ENCODE measurements at places on chromosomes 5 and 9. TPM values are rescaled to one million over a fixed set of nuclear protein-coding genes. Genes with fewer than 3 reads are reported as not detected.
A peak's percentile ranks its signal among the peaks of the same experiment; 100 is the strongest.

- DNase-seq: no peak
Observed at GRCh38 chr5:32584646-32585045, 711 bp upstream of the SUB1 start.

DNA sequence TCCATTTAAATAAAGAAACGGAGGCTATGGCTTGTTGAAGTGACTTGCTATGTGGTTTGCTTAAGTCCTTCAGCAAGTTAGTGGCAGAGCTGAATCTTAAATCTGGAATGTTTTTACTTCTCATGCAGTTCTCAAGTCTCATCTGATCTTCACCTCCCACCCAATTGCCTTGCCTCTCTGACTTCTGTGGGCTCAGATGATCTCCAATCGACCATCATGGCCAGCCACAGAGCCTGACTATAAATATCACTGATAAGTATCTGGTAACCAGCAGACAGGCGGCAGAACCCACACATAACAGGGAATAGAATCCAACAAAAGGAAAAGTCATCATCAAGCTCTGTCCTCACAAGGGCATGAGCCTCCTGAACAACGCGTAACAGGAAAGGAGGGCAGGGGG lies 149.9 kb downstream of the FAM114A2 start:
- no peak for DNase-seq

- DNase-seq: no peak
Observed at GRCh38 chr5:94632024-94632423, 13.6 kb downstream of the SLF1 start.

ZNF883 gene
- 2.4 TPM for total RNA-seq

NUDT2 gene
- 23.0 TPM for total RNA-seq

DNA sequence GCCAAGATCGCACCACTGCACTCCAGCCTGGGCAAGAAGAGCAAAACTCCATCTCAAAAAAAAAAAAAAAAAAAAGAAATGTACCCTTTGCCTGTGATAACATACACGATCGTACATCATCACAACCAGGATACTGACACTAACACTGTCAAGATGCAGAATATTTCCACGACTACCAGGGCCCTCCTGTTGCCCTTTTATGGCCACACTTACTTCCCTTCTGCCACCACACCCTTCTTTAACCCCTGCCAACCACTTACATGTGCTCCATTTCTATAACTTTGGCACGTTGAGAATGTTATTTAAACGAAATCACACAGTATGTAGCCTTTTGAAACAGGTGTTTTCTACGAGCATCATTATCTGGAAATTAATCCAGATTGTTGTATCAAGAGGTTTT lies 69.0 kb upstream of the OTULINL start:
- DNase-seq: no peak

ANKRD18B gene
- 2.0 TPM for total RNA-seq

GRCh38 chr9:77981332-77981731 lies 50.3 kb downstream of the GNAQ start:
- peak; percentile 81 for DNase-seq

- DNase-seq: no peak
Observed at GRCh38 chr5:75513841-75514240, 2.1 kb downstream of the POLK start.

DNA sequence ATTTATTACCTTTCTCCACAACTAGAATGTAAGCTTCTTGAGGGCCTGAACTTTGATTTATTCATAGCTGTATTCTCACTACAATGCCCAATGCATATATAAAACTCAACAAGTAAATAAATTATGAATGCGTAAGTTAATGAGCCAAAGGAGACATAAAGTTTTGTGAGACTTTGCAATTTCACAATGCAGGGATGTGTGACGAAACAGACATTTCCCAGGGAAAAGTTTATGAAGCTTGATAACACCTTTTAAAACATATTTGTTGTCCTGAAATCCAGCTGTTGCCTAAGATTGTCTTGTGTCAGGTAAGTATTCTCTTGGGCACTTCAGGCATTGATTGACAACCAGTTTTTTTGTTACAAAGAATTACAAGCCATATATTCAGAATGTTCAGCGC lies 800.1 kb downstream of the BRINP1 start:
- no peak for DNase-seq

DNA sequence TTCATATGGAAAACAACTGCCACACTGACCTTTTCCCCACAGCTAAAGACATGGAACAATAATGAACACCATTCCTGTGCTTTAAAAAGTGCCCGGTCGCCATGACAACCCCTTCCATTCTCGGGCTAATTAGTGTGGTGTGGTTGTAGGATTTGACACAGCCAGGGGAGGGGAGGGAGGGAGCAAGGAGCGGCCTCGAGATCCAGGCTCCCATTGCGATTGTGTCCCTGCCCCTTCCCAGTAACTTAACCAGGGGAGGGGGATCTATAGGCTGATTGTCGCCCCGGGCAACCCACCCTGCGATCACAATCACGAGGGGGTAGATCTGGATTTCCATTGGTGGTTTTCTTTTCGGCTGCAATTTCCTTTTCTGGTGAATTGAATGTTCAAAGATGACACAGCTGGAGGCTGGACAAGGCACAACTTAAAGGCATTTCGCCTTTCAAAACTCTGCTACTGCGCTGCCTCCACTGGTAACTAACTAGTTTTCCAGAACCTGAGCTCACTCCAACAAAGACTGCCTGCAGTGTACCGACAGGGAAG lies 96.7 kb upstream of the RETREG1 start:
- no peak for DNase-seq

RNF183 gene
- total RNA-seq: not detected

DNA sequence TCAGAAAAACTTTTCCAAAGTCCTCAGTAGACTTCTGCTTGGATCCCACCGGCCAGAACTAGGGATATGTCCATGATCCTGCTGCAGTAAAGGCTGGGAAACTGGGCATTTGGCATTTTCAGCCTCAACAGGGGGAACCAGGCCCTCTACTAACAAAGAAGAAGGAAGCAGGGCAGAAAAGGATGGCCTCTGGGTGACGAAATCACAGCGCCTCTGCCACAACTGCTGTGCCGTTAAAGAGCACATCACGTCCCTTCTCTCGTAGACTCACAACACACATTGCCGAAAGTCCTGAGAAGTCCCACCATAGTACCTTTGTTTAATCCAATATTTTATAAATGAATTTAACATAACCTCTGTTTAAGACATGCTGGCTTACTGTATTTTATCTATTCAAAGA lies 10.4 kb upstream of the AFAP1L1 start:
- DNase-seq: peak; percentile 72

DNA sequence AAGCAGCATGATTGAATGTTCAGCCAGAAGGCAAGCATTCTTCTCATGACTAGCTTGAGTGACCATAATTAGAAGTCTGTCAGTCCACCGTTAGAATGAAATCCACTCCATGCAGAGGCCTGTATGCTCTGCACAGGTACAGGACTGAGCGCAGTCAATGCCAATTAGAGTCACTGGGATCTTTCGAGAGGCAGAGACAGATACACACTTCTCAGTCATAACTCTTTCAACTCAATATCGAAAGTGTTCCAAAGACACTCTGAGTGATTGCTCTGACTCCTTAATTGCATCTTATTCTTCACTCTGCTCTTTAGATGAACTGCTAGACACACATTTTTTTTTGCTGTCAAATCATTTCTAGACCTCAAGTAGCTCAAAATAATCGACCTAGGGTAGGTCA lies 203.6 kb downstream of the GABRB2 start:
- DNase-seq: no peak

GRM6 gene
- total RNA-seq: not detected

GRCh38 chr9:121598167-121598964 lies 53.1 kb upstream of the DAB2IP start:
- peak; percentile 85 for DNase-seq

DNA sequence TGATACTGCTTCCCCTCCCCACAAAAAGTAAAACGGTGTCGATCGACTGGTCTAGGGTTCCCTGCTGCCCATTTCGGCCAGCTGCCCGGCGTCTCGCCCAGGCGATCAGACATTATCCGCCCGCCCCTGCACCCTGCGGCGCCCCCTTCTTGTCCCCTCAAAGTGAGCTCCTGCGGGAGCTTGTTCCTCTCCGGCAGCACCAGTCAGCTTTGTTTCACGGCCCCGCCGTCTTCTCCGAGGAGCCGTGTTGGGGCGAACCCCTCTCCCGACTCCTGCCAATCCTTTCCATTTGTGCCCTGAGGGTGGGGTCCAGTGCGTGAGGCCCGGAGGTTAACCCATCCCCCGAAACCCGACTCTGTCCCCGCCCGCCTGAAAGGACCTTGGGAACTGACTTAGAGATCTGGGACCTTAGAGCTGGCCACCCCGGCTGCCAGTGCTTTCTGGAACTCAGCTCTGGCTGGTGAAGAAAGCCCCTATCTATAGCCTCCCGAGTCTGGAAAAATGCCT lies 518 bp downstream of the UBE2B start:
- DNase-seq: peak; percentile 86

DNA sequence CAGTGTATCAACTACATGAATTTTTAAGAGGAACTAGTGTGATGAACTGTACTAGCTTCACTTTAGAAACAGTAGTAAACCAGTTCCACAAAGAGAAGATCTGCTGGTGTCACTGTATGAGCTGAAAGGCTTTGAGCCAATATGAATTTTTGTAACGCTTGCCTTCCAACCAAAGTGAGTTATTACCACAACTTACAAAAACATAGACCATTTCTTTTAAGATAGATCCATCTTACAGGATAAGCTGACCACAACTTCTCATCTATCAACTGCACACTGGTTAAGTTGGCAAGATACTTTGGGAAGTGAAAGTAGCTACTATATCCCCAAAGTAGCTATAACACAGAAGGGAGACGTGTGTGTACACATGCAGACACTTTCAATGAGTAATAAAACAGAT lies 849.6 kb upstream of the DMAC1 start:
- DNase-seq: no peak

GRCh38 chr5:87787625-87788256 lies 375.0 kb upstream of the CCNH start:
- no peak for DNase-seq

PIP5K1B gene
- total RNA-seq: 27.1 TPM

GRCh38 chr5:91101600-91102379 lies 281.3 kb downstream of the ARRDC3 start:
- peak; percentile 82 for DNase-seq

PLAC8L1 gene
- total RNA-seq: not detected

LRRC19 gene
- not detected for total RNA-seq

All from cardiac septum (tissue), 1 donor.